NCI-H774 (cell line): ENCODE measurements at places on chromosomes 2 and 18.
A peak's percentile ranks its signal among the peaks of the same experiment; 100 is the strongest.

GRCh38 chr18:14921031-14921430, 173.1 kb downstream of the ANKRD30B start:
- no peak for DNase-seq

DNA sequence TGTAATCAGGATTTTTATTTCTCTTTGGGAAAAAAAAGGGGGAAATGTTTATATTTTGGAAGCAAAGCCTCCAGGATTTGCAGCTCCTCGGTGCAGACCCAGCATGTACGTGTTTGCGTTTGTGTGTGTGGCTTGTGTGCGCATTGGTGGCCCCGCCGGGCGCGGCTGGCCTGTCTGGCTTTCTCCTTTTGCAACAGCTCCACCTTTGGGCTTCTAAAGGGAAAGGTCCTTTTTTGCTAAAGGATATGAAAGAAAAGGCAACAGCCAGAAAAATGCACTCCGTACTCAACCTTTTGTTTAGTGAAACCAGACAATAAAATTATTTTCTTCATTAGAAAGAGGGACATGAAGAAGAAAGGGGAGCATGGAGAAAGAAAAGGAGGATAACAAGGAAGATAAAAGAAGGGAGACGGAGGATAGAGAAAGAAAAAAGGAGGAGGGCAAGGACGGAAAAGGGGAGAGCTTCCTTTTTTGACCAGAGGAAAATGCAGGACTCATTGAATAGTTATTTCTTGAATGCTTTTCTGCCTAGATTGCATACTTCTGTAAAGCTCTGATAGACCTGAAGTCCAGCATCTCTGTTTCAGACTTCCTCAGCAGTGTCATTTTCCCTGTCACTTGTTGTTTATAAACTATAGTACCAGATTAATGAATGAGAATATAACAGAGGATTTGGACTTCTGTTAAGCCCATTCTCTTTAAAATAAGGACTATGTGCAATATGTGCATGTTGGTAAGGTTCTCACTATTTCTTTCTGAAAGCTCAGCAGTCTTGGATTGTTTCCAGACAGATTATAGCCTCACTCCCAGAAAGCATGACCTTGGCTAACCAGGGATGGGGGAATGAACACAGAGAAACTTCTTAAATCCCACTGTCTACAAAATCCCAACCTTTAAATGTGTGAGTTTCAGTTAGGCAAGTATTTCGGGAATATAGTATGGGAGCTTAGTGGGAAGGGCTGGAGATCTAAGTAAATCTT, 563.1 kb upstream of the PIK3C3 start:
- DNase-seq, result peak; percentile 78

DNA sequence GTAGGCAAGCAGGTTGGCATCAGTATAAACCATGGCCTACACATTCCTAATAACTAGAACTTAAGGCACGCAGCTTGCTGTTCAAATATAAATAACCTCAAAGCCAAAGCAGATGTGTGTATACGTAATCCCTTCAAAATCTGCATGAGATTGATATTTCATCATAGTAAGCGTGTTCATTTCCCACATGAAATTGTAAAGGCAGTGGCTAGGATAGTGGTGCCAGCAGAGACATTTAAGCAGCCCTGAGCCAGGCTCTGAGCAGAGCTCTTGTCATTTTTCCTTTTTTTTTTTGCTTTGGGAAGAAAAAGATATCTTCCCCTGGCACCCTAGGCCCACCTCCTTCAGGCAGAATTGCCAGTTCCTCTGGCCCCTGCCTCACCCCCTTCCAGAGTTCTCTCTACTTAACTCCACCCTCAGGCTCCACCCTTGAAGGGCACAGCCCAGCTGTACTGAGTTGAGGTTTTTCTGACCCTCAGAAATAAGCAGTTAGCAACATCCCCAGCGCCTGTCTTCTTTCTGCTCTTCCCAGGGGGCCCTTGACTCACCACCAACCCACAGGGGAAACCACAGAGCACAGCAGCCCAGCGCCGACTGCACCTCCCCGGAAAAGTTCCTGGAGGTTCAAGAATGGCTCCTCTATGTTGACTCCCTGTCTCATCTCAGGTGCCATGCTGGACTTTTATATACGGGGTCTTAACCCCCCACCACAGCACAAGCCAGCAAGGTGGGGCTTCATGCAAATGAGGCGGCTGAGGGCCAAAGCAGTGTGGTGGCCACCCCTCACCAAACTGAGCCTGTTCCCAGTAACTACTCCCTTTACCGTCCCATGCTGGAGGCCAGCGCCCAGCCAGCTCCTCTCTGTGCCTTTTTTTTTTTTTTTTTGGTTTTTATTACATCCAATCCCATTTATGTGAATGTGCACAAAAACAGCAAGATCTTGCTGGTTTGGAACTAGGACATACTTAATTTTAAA, 84.7 kb downstream of the EHD3 start:
- DNase-seq, result no peak

- no peak for DNase-seq
Observed at GRCh38 chr2:234768608-234769196, 183.1 kb upstream of the SH3BP4 start.

GRCh38 chr18:14969500-14969899, 221.5 kb downstream of the ANKRD30B start:
- DNase-seq, result no peak

GRCh38 chr2:120231564-120231973, 8.4 kb upstream of the TMEM185B start:
- DNase-seq, result no peak

DNA sequence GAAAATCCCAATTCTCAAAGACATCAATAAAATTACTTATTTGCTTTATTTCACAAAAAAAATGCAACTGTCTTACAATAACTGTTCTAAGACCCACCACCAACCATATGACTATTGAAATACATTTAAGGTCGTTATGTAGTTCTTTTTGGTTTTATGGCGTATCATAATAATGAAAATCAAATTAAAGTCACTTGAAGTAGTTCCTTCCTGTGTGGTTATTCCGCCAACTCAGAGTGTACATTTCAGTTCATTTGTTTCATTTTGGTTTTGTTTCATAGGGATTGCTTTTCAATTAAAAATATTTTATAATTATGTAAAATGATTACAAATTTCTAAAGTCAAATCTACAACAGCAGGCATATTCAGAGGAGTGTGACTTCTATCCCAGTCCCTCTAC, 45.9 kb upstream of the AAK1 start:
- no peak for DNase-seq

- DNase-seq, result no peak
Observed at GRCh38 chr18:8088626-8089025, 520.6 kb upstream of the RAB12 start.

DNA sequence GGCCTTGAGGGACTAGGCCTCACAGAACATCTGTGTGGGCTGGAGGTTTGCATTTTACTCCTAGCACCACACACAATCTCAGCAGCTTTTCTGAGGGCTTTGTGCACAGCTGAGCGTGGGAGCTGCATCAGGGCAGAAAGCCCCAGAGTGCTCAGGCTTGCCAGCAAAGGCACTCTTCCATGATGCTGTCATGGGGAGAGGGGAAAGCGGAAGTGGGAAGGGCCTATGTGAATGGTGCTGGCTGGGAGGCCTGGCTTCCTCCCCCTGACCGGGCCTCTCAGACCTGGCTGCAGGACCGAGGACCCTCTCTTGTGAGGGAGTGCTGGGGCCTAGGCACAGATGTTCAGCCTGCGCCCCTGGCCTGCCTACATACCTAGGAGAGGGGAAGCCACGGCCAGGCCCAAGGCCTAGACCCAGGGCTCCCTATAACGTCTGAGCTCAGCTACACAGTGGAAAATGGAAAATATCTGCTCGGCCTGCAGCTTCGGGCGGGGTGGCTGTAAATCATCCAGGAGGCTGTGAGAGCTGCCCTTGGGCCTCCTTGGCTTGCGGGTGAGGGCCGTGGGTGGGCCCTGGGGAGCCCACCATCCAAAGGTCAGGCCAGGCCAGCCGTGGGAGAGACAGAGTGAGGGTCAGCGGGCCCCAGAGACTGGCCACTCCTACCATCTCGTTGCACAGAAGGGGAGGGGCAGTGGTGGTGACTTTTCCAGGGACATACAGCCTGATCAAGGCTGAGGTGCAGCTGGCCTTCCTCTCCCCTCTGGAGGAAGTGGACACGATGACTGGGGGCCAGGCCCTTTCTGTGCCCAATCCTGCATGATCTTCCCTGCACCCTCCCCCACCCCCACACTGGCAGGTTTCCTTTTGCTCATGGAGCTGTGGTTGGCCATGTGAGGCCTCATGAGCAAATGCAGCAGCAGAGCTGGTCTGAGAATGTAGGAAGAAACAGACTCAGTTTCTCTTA, 22.8 kb downstream of the GLI2 start:
- no peak for DNase-seq

DNA sequence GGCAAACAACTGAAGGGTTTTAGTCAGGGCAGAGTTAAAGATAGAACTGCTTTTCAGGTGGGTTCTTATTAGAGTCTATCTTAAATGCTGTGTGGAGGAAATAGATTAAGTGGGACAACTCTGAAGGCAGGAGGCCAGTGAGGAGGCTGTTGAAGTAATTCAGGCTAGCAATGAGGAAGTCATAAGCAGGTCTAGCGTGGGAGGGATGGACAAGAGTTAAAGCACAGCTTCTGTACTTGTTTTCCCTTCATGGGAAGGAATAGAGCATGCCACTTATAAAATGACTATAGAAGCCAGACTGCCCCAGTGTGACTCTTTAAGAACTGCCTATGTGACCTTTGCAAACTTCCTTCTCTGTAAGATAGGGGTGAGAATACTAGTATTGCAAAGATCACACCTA, 202.0 kb upstream of the LRRTM1 start:
- no peak for DNase-seq

DNA sequence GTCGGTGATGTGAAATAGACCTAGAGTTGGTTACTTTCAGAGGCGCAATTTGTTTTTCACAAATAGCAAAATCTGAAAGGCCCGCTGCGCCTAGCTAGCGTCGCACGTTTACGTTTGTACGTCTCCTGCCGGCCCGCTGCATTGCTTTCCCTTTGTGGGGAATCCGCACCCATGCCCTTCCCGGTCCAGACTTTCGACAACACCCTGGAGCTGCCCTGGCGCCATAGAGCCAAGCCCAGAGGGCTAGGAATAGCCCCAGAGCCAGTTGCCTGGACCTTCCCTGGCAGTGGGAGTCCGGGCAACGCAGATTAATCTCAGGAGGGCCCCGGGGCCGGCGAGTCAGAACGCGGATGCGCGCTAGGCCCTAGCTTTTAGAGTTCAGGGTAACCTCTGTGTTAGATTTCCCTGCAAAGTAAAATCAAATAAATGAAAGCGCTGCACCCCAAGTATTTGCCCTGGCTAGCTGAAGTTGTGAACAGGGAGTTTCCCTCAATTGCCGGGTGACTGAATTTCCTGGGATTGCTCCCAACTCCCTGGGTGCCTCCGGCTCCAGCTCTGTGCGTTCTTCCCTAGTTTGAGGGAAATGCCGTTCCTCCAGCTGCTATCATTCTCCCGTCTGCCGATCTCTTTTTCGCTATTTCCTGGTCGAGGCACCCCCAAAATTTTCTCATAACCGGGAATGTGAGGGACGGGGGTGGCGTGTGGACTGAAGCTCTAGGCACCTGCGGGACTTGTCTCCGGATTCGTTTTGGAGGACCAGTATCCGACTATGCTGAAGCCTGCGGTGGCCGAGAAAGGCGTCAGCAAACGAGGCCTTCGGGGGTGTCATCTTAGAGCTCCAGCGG, 1.2 kb upstream of the EN1 start:
- no peak for DNase-seq

DNA sequence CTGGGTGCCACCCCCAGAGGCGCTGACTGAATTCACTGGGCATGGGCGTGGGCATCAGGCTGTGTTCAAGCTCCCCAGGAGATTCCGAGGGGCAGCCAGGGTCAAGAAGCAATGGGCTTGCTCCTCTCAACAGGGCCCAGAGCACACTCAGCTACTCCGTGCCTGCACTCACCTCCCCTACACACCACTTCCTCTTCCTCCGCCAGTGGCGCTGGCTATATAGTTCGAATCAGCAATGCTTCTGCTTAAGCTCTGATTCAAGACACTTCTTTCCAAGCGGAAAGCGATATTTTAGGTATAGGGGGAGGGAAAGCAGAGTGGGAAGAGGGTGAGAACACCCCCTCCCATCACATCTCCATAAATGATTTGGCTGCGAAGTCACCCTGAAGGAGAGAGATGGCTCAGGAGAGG, 42.1 kb downstream of the CRACDL start:
- DNase-seq, result no peak

GRCh38 chr2:181457121-181457740, at the start of gene ITGA4:
ITGA4 (plus strand) TSS chr2:181457386; CDS start chr2:181457655, 269 bp downstream.
- DNase-seq, result peak; percentile 20

GRCh38 chr18:62876111-62876510, 160.8 kb downstream of the PHLPP1 start:
- DNase-seq, result no peak

DNA sequence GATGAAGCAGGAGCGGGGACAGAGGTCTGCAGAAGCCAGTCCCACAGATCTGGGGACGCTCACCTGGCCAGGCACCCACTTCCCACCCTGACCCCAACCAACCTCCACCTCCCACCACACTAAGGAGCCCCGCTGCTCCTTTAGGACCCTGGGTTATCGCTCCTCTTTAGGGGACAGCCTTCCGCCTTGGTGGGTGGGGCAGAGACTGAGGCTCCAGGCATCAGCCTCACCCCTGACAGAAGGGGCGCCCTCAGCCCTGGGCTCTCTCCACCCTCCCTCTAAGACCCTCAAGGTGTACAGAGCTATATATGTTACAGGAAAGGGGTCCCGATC, 33.5 kb upstream of the SLC66A3 start:
- no peak for DNase-seq

- no peak for DNase-seq
Observed at GRCh38 chr2:28618221-28619141, 122.6 kb downstream of the PLB1 start.

DNA sequence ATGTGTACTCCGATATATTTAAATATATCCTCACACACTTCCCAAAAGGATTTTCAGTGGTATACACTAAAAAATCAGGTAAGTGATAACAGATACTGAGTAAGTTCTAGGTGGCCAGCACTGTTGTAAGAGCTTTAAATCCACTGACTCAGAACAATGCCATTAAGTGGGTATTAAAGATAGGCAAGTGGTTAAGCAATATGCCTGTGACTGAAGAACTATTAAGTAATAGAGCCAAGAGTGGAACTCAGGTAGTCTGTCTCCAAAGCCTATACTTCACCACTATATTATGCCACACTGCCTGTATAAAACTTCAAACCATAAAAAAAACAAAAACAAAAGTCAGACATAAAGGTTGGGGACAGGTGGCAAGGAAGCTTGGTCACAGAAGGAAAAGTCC, 37.2 kb downstream of the THUMPD2 start:
- DNase-seq, result no peak

- DNase-seq, result no peak
Observed at GRCh38 chr2:6824962-6825361, 40.7 kb downstream of the CMPK2 start.

DNA sequence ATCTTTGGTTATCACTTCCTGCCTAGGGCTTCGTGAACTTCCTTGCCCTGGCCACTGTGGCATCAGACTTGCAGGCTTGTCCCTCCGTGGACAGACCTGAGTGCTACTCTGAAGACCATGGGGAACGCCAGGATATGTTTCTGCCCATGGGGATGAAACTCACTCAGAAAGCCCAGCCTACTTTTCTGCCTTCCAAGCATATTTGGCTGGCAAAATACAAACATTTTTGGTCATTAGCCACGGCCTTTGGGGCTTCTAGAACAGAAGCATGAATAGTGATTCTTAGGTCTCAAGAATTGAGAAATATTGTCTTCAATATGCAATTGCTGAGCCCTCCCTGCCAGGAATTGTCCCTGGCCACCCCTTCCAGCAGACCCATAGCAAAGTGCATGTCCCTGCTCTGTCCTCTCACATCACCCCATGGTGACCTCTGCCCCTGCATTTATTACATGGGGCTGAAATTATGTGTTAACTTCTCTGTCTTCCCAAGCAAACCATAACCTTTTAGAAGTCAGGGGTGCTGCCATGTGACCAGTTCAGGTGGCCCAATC, 152.4 kb downstream of the OSR1 start:
- no peak for DNase-seq
